EL (cell line): ENCODE measurements at places on chromosomes 16 and 17.

DNA sequence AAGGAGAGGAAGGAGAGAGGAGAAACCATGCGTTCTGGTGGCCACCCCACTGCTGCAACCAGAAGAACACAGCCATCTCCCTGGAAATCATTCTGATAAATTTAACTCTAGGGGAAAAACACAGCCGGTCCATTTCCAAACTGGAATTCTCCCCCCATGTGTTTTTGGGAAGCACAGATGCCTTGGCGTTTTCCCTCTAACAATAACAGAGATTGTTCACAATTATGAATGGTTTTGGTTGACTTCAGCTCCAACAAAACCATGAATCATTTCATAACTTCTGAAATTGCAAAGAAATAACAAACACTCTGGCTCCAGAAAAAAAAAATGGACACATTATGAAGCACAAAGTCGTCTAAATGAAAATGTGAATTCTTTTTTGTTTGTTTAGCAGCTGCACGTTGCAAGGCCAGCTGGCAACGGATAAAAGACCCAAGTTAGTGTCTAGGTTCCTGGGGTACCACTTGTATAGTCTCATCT is 46.2 kb downstream of the GNAO1 start:
- DNase-seq, result no peak

DNA sequence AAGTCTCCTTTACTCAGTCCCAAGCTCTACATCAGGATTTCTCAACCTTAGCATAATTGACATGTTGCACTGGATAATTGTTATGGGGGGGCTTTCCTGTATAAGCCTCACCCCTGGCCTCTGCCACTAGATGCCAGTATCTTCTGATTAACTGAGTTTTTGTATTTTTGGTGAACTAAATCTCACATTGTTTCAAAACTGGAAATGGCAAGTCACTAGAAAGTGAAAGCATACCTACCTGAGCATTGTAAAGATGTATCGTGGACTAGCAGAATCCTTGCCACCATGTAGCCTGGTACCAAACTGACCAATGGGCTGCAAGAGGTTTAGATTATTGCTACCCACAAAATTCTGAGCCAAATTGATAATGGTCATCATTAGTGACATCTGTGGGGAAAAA is 15.0 kb downstream of the TOP2A start:
- DNase-seq, result no peak

GRCh38 chr16:81560979-81561657 is 116.5 kb downstream of the CMIP start:
- peak; percentile 62 for DNase-seq

DNA sequence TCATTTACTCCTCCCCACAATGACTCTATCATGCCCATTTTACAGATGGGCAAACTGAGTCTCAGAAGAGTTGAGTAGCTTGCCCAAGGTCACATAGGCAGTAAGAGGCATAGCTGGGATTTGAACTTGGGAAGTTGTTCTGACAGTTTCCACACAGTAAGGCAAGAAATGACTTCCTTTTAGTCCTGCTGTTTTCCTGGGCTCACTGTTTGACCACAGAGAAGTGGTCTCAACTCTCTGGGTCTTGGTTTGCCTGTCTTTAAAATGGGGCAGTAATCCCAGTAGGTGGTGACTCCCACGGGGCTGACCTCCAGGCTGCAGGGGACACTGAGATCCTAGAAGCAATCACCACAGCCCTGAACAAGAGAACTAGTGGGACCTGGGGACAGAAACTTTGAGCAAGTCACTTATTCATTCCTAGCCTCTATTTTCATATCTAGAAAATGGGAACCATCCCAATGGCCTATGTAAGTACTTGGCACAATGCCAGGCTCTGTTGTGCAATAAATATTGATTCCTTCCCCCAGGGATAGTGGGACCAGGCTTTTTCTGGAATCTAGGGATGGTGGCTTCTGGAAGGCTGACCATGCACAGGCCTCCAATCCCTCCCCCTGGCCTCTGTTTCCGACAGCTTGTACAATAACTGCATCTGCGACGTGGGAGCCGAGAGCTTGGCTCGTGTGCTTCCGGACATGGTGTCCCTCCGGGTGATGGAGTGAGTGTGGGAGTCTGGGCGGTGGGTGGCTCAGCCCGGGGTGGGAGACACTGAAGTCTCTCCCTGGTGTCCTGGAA is 20.5 kb downstream of the DEXI start:
- peak; percentile 9 for DNase-seq

DNA sequence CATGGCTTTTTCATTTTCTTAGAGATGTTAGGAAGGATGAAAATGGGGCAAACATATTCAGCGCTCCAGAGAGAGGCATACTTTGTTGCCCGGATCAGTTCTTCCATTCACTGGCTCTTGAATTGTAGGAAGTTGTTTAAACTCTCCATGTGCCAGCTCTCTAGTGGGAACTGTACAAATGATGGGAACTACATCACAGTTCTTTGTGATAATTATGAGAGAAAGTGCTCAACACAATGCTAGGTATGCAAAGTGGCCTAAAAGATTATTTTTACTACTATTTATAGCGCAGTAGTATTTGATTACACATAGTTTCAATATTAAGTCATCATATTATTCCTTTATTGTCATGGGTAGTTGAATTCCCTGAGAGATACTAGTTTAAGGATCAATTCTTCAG is 268.5 kb downstream of the RBFOX1 start:
- DNase-seq, result no peak

GRCh38 chr17:82860606-82861392 is 21.0 kb upstream of the ZNF750 start:
- DNase-seq, result no peak

- DNase-seq, result no peak
These were observed 375.0 kb upstream of the RBFOX1 start for GRCh38 chr16:6957681-6958080.

- DNase-seq, result peak; percentile 57
These were observed 14.5 kb upstream of the VWA3A start for GRCh38 chr16:22077700-22078313.

DNA sequence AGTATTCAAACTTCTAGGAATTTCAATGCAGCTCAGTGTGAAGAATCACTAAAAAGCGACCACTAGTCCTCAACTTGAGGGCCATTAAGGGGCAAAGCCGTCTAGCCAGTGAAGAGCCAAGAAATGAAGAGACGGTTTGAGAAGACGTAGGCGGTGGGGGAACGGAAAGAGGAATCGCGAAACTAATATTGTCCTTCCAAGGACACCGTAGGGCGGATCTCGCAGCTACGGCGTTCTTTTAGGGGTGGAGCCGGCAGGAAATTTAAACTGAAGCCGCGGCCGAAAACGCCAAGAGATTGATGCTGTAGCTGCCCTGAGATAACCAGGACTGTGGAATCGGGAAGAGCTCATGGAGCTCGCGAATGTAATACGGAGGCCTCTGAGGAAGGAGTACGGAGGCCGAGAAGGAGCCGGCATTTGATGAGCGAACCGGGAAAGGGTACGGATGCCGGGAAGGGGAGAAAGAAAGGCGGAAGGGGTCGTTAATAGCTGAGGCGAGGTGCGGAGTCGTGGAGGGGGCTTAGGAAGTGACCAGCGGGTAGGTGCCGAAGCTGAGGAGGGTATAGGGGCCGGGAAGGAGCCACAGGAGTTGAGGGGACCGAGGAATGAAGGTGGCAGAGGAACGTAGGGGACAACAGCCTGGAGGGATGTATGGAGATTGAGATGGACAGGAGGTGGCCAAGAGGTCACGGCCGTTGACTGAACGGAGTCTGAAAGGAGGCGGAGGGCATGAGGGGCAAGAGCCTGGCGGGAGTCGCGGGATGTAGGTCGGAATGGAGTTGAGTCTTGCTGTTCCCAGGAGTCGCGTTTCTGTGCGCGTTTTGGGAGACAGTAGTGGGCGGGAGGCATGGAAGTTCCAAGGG is at the start of gene DBF4B:
Gene DBF4B, plus strand, starts transcription at position 265 of the 863 bp plus-strand sequence. Its CDS starts 156 bp downstream, at position 421.
- peak; percentile 93 for DNase-seq

- peak; percentile 52 for DNase-seq
These were observed 100.6 kb downstream of the PITPNC1 start for GRCh38 chr17:67477687-67478086.

GRCh38 chr17:48240562-48241130 is 133.1 kb downstream of the SNX11 start:
- peak; percentile 87 for DNase-seq

- no peak for DNase-seq
These were observed 9.8 kb downstream of the CPPED1 start for GRCh38 chr16:12793865-12794240.

DNA sequence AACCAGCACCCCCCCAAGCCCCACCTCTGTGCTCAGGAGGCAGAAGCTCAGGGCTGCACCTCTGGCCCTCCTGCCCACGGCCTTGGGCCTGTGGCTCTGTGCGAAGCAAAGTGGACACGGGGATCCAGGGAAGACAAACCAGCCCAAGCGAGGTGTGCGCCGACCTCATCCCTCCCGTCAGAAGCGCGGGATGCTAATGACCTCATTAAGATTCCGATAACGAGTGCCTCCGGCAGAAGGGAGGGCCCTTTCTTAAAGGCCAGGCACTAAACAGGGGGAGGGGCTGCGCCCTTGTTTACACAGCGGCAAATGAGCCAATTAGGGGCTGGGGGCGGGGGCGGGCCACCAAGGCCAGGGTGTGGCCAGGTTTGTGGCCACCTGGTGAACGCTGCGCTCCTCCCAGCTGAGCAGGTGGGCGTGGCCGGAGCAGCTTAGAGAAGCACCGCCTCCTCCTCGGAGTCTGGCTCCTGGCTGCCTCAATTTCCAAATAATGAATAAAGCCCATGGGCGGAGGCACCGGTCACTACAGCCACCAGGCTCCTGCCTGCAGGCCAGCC is 3.2 kb downstream of the CBX4 start:
- no peak for DNase-seq

- DNase-seq, result no peak
These were observed 74.2 kb upstream of the MARCHF10 start for GRCh38 chr17:62882284-62882683.

- no peak for DNase-seq
These were observed 29.4 kb upstream of the CACNG5 start for GRCh38 chr17:66805567-66805966.

DNA sequence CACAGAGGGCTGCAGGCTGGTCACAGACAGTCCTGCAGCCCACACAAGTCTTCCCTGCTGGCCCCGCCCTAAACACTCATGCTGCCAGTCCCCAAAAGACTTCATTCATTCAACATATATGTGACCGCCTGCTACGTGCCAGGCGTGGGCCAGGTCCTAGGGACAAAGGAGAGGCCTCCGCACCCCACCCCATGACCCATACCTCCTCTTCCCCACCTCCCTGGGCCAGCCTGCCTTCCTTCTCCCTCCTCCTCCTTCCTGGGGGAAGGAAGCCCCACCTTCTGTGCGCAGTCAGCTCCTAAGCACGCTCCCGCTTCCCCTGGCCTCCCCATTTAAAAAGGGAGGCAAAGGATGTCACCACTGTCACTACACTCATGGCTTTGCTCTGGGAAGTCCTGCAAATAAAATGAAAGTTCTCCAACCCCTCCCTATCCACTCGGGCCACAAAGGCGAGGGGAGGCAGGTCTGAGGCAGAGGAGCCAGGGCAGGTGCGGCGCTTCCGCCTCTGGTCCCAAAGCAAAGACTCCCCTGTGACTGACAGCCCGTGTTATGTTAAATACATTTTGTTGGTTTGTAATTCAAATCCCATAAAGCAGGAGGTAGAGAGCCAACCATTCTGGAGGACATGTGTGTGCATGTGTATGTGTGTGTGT is 9.0 kb downstream of the DNAAF8 start:
- DNase-seq, result no peak

GRCh38 chr17:1469231-1469852 is 13.3 kb upstream of the CRK start:
- peak; percentile 51 for DNase-seq

DNA sequence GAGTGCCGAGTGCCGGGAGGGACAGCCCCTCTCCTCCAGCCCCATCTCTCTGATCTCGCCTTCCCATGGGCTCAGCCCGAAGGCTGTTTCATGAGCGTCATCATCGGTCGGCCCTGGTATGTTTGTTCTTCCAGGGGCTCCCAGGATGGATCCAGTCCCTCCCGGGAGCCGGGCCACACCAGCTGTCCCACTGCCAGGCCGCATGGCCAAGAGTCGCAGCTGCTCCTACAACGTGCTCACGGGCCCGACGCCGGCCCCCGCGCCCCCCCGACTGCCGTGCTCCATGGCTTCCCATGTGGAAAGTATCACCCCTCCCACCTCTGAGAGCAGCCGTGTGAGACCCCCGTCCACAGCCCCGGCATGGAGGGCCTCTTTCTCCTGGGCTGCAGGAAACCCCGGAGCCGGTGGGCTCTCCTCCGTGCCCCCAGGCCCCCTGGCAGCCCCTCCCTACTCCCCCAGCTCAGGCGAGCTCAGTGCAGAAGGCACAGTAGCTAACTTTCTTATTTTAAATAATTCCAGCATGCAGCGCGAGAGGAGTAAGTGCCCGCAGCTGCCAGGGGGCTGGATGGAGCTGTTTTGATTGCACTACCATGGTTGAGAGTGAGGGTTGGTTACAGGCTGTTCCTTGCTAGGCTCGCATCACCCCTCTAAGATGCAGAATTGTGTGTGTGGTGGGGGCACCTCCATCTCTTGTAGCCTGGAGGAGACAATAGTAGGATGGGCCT is 26.6 kb upstream of the GSE1 start:
- no peak for DNase-seq

GRCh38 chr16:8585857-8586256 is 4.5 kb downstream of the TMEM114 start:
- DNase-seq, result no peak

- peak; percentile 56 for DNase-seq
These were observed 46.6 kb upstream of the NUDT7 start for GRCh38 chr16:77675464-77676324.

DNA sequence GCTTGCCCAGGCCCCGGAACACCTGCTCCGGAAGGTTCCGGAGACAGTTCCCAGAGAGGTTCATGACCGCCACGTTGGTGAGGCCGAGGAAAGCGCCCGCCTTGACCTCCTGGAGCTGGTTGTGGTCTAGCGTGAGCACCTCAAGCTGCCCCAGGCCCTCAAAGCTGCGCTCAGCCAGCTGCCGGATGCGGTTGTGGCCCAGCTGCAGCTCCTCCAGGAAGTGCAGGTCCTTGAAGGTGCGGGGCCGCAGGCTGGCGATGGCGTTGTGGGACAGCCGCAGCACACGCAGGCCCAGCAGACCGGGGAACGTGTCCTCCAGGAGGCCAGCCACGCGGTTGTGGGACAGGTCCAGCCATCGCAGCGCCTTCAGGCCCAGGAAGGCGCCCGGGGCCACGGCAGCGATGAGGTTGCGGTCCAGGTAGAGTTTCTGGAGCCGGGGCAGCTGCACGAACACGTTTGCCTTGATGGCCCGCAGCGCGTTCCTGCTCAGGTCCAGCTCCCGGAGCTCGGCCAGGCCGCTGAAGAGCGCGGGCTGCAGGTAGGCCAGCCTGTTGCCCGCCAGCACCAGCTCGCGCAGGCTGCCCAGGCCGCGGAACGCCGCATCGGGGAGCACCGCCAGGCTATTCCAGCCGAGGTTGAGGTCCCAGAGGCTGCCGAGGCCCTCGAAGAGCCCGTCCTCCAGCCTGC is 2.1 kb downstream of the IGFALS start:
- DNase-seq, result no peak
